ENCODE measurements at places on chromosomes 3 and 15.

DNA sequence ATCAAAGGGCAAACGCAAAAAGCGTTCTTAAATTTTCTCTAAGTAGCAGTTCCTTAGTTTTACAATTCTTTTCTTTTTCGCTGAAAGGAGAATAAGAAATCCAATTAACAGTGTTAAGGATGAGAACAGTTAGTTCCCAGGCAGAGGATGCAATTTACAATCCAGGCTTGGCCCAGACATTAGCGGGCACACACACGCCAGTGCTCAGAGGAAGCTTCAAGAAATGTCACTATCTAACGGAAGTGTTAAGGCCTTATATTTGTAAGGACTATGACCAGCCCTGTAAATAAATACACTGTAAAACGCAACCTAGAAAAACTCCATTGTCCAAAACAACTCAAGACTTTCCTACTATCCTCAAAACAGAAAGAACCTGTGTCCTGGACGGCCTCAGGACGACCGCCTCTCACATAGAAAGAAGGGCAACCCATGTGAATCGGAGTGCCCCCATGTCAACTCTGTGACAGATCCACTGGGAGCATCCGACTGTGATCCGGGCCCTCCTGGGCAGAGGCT, 1.3 kb downstream of the ACAP2 start:
- DNase-seq = peak; percentile 59

DNA sequence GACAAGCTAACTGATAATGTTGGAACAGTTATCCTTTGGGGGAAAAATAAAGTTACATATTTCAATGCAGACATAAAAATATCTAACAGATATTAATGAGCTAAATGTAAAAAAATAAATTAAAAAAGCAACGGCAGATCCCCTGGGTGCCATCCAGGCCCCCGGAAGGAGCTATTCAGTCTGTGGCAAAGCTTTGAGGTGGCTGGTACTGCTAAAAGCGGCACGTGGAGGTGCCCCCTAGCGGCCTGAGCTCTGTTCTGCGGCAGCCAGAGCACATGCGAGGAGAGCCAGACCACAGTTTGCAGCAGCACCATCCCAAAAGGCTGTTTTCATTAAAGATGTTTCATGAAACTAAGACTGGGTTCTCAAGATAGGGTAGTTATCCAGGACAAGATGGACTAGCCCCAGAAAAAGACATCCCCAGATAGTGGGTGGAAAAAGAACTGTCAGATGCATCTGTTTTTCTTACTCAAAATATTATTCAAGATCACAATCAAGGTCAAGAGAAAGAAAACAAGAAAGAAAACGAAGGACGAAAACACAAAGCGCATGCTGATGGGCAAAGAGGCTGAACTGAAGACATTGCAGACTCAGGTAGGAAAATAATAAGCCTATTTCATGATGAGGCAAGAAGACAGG, 18.7 kb downstream of the AP3S2 start:
- peak; percentile 79 for DNase-seq

- DNase-seq = no peak
These were observed 19.7 kb downstream of the SPSB4 start for GRCh38 chr3:141070727-141071357.

DNA sequence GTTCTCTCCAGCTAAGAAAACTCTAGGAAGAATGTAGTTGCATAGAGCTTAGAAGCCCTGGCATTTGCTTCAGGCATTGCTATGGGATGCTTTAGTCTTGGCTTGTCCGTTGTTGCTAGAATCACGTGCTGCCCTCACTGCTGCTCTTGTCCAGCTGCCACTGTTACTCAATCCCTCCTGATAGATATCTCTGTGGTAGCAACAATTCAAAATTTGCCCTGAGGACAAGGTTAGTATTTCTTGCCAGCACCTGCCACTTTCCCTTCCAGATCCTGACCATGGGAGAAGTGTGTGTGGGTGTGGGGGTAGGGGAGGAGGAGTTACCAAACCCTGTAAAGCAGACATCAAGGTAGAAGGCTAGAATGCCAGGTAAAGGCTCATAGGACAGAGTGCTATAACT, 113.8 kb downstream of the PPM1L start:
- peak; percentile 25 for DNase-seq

DNA sequence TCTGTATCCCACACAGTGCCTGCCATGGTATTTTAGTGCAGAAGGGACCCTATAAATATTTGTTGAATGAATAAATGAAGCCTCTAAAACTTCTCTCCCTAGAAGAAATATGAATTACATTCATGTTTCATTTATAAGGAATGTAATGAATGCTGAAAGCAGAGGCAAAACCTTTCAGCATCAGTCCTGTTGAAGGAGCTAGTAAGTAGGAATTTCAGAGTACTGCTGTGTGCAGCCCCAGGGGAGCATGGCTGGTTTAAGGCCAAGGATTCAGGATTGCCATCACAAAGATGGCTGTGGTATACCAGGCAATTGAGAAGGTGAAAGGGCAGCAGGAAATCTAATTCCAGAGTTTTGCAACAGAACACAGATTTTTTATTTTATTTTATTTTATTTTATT, 1131.4 kb downstream of the IGSF11 start:
- DNase-seq = no peak

DNA sequence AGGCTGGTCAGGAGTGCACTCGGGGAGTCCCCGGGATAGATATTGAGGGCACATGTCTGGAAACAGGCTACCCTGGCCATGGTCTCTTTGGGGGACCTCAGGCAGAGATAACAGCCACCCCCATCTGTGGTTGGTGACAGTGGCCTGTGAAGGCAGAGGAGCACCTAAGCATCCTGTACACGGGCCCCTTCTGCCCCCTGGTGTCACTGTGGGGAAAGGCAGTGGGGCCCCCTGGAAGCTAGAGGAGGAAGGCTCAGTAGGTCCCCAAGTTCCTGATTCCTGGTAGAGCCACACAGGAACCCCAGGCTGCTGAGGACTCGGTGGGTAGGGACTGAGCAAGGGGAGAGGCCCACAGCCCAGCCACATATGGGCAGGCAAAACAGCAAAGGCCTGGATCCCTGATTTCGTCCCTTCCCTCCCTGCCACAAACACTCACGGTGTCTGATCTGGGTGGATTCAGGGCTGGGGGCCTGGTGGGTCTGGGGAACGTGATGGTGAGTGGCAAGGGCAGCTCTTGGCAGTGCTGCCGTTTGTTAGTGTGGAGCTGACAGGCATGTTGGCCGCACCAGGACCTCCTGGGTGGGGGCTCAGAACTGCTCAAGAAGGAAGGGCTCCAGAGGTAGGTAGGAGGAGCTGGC, 14.1 kb upstream of the CXCR6 start:
- DNase-seq = peak; percentile 44

DNA sequence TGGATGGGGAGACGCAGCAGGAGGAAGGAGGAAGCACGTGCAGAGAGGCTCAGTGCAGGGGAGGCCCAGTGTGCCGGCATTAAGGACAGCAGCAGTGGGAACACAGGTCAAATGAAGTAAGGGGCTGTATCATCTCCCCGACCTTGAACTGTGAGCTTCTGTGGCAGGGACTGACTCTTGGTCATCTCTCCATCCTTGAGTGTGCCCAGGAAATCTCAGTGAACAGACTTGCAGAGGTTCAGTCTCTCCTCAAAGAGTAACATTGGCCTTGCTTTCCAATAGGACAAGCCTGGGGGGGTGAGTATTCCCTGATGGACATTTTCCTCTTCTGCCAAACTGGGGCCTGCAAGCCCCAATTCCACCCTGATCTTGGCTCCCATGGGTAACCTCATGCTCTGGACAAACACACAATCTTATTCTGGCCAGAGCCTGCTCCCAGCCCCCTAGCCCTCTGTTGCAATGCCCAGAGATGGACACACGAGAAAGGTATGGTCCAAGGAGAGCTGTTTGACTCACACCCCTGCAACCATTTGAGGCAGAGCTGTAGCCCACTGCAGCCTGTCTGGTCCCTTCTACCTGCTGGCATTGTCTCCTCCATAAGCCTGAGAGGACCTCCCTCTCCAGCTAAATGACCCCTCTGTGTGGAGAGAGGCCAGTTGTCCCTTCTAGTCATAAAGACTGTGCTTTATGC, 50.9 kb downstream of the TLE3 start:
- no peak for DNase-seq

DNA sequence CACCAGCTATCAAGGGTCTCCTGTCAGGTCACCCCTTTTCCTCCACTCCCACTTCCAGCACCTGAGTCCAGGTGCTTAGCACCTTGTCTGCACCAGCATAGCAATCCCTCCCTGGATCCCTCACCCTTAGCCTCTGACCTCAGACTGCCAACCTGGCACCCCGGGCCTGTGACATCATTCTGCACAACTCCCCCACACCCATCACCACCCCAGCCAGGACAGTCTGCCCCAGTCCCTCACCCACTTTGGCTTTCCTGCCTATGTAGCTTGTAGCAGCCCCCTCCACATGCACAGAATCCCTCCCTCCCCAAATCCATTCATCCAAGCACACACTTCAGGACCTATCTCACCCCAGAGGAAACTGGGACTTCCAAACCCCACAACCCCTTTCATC, 819 bp upstream of the PLXNB1 start:
- no peak for DNase-seq

DNA sequence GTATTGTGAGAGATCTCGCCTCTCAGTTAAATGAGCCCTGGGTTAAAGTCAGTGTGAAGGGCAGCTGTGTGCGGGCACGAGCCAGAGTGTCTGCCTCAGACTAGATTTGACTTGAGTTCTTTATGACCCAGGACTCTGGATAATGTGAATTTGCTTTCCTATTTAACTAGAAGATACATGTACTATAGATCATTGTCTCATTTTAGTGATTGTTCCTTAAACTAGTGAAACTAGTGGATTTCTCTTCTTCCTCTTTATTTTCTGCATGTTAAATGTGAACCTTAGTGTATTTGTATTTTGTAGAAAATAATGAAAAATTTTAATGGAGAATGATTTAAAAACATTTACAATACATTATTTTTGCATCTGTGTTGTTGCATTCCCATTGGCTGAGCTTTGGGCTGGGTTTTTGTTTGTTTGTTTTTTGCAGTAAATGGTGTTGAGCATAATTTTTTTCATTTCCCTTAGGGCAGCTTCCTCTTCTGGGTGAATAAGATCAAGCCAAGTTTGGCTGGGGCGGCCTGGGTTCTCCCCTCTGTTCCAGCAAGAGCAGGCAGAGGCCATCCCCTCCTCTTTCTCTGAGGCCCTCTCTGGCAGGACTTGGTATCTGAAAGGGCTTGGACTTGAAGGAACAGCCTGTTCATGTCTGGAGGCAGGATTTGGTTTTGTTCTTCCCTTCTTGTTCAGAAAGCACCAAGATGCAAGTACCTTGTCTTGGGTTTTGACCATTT, 15.0 kb downstream of the GCSAM start:
- DNase-seq = peak; percentile 39

DNA sequence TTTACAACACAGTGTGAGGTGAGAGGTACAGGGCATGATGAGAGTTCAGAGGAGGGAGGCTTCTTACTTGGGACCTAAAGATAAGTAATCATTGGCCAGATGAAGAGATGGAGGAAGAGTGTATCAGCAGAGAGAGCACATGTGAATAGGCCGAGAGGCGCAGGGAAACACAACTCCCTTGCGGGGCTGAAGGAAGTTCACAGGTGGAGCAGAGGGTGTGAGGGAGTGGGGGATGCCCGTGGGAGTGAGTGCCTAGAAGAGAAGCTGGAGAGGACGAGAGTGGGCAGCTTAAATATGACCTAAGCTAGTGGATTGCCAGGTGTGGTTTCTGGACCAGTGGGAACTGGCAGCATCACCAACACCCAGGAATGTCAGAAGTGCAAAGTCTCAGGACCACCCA, 98.2 kb upstream of the TBC1D5 start:
- no peak for DNase-seq

DNA sequence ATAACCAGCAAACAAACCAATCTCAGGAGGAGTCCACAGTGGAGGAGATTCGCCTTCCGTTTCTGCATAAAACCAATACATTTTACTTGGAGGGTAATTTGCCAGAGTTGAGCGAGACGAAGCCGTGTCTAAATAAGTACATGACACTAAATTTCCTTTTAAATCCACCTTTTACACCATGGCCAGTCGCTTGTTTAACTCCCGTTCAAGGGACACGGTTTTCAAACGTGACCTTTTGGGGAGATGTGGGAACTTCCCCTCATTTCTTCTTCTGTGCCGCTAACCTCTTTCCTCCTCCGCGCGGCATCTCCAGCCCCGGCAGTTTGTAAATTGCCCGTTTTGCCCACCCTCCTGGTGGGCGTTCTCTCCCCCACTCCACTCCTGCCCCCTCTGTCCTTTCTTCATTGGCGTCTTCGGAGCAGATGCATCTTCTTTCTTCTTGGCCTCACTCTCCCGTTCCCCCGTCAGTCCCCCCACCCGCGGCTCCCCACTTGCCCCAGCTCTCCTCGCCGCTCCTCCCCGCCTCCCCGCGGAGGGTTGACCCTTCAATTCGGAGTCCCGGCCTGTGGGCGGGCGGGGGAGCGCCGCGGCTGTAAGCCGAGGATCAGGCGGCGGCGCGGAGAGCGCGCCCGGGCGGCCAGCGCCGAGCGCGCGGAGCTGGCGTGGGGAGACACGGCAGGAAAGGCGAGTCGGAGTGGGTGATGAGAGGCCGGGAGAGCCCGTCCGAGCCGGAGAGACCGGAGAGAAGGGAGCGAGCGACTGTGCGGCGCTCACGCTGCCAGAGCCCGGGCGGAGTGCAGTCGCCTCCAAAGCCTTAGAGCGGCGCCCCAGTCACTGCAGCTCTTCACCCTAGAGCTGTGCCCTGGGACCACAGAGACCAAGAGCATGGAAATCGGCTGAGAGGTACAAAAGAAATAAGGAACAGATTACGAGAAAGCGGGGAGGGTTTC, at the start of gene NLGN1:
Gene NLGN1, plus strand, starts transcription at position 584 of the 950 bp plus-strand sequence.
- peak; percentile 68 for DNase-seq

GRCh38 chr3:112084980-112085705, 1.0 kb upstream of the C3orf52 start:
- no peak for DNase-seq

- DNase-seq = no peak
These were observed 167.2 kb upstream of the SLC2A2 start for GRCh38 chr3:171193693-171194092.

DNA sequence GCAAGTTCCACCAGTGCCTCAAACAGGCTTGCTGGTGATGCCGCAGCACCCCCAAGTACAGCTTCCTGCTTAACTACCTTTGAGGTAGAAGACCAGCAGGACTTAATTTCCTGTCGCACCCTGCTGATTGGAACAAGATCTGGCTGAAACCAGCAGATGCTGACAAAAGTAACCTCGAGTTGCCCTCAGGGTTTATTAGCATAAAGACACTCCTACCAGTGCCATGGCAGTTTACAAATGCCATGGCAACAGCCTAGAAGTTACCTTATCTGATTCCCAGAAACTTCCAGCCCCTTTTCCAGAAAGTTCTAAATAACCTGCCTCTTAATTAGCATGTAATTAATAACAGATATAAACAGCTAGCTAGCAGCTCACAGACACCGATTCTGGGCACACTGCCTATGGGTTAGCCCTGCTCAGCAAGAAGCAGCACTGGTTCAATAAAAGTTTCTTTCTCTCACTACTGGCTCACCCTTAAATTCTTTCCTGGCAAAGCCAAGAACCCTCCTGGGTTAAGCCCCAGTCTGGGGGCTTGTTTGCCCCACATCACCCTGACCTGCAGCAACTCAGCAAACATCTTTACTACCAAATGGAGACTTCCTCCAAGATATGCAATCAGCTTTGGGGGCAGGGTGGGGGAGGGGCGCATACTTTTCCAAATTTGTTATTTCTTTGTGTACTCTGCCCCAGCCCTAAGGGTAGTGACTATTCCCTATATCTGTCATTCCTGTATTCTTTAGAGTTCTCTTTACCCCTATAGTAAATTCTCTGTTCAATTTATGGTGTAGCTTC, 54.2 kb downstream of the MAP4 start:
- no peak for DNase-seq
